ENCODE measurements at places on chromosomes 11 and 22.
A peak's percentile ranks its signal among the peaks of the same experiment; 100 is the strongest.

DNA sequence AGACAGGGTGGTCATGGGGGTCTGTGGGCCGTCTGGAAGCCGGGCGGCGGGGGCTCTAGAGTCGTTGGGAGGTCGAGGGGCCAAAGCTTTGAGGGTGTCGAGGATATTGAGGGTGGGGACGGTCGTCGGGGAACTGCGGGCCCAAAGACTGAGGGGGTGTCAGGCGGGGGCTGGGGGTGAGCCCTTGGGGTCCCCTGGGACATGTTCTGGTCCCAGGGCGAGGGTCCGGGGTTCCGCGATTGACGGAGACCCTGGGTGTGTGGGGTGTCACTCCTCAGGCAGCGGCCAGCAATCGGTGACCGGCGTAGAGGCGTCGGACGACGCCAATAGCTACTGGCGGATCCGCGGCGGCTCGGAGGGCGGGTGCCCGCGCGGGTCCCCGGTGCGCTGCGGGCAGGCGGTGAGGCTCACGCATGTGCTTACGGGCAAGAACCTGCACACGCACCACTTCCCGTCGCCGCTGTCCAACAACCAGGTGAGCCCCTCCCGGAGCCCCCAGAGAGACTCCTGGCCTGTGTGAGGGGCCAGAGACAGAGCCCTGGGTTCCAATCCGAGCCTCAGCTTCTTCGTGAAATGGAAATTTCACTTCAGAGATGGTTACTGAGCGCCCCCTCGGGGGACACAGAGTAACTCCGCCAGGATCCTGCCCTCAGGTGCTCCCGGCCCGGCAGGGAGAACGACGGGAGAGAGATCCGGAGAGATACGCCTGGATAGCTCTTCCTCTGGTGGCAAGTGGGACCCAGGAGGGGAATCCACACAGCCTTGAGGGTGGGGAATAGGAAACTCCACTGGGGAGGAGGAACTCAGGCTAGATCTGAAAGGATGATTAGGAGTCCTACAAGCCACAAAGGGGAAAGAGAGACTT lies 714 bp downstream of the SDF2L1 start:
- peak; percentile 44 for DNase-seq

GRCh38 chr11:118281284-118281683 lies 17.2 kb upstream of the MPZL2 start:
- DNase-seq: no peak

GRCh38 chr11:104772806-104773241 lies 125.4 kb downstream of the CASP12 start:
- DNase-seq: no peak

DNA sequence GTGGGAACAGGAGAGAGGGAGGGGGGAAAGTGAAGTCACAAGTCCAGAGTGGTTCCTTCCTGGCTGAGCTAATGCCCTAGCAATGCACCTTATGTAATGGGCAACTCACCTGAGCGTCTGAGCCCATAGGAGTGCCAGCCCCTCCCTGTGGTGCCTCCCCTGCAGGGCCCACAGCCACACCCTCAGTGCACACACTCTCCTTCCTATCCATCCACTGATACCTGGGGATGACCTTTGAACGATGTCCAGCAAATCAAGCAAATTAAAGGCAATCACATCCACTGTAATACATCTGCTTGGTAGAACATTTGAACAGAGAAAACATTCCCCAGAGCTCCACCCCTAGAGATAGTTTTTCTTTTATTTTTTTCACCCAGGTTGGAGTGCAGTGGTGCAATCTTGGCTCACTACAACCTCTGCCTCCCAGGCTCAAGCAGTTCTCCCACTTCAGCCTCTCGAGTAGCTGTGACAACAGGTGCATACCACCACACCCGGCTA lies 19.6 kb upstream of the MICAL2 start:
- DNase-seq: no peak

DNA sequence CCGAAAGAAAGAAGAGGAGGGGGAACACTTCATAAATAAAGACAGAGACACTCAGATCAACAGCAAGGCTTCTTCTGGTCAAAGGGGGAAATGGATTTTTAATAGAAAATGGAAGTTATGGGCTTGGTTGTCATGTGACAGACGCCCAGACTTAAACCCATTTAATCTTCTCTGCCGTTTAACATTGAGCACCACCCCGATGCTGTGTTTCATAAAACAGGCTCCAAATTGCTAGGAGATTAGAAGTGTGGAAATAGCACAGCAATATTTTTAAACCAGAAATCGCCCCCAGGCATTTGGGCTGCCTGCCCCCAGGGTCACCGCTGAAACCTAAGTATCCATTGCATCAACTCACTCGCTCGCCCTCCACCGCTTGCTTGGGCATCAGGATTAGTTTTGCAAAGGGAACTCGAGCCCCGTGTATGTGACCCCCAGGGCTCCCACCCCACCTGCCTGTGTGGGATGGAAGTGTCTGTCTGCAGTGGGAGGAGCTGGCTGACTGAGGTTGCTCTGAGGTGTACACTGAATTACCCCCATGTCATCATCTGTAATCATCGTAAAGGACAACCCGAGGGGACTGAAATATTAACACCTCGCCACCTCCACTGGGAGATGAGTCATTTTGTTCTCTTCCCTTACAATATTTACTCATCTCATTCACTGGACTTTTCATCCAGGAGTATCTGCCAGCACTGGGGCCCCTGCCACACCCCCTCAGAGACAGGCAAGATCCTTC lies 10.7 kb downstream of the DSCAML1 start:
- DNase-seq: no peak

- no peak for DNase-seq
These were observed 2.1 kb upstream of the MOB2 start for GRCh38 chr11:1488575-1489180.

GRCh38 chr11:102494216-102494615 lies 36.3 kb downstream of the MMP7 start:
- DNase-seq: no peak

- DNase-seq: no peak
These were observed 5.7 kb downstream of the SIRT3 start for GRCh38 chr11:230431-230830.

DNA sequence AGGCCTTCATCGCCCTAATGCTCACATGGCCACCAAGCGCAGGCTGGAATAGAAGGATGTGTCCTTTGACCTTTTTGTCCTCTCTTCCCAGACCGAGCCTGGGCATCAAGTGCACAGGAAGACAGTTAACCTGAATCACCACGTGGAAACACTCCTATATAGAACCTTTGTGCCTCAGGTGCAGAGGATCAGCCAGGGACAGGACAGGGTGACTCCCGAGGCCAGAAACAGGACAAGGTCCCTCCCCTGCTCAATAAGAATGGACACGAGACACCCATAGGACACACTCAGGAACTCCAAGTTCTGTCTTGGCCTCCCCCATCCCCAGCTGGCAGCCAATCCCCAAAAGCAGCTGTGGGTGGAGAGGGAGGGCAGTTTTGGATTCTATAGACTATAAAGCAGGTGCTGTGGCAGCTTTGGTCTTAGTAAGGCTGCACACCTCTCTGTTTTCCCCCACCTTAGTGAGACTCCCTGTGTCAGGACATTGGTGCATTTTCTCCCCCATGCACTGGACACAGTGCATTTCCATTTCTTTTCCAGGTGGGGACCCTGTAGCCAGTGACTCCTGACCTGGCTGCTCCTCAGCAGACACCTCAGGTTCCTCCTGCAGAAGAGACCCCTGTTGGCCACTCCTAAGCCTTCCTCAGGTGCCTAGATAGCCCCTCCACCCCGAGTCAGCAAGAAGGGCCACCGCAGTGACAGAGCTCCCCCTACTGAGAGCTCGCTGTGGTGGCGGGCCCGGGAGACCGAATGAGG lies 43.6 kb upstream of the POU2AF1 start:
- peak; percentile 44 for DNase-seq

GRCh38 chr11:67436459-67437081 lies 912 bp downstream of the PTPRCAP start:
- peak; percentile 69 for DNase-seq

GRCh38 chr11:134164490-134165370 lies 59.0 kb downstream of the NCAPD3 start:
- DNase-seq: no peak

DNA sequence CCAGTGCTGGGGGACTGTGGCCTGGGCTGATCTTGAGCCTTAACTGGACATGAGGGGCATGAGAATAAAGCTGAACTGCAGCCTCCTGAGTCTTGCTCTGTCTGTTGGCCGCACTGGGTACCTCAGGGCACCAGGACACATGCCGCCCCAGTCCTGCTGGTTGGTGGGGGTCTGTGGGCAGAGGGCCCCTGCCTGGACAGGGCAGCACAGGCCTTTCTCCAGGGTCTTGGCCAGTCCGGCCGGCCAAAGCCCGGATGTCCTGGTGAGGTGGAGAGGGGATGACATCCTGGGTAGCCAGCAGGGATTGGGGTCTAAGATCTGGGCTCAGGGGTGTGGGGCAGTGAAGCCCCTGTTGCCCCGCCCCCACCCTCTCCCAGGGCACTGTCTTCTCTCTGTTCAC lies 1.5 kb upstream of the RPS6KA4 start:
- no peak for DNase-seq

DNA sequence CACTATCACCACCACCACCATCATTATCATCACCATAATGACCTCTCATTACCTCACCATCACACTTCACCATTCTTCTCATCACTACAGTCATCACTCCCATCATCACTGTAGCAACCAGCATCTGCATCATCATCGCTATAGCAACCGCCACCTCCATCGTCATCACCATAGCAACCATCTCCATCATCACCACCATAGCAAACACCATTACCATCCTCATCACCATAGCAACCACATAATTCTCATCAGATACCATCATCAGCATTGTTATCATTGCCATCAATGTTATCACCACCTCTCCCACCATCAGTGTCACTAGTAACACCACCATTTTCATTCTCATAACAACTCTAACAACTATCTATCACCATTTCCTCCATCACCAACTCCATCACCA lies 23.1 kb upstream of the CD82 start:
- DNase-seq: no peak

- DNase-seq: no peak
These were observed 74.8 kb upstream of the RCN1 start for GRCh38 chr11:32016111-32016510.

- DNase-seq: no peak
These were observed 34.1 kb upstream of the GLYATL1 start for GRCh38 chr11:58905011-58905720.

- no peak for DNase-seq
These were observed 372.3 kb downstream of the AASDHPPT start for GRCh38 chr11:106449763-106450162.

- no peak for DNase-seq
These were observed 41.0 kb upstream of the CTSC start for GRCh38 chr11:88378422-88379066.

- no peak for DNase-seq
These were observed 116.4 kb downstream of the CASP12 start for GRCh38 chr11:104781719-104782376.

GRCh38 chr22:43136255-43136654 lies 6.9 kb downstream of the MCAT start:
- peak; percentile 11 for DNase-seq

- no peak for DNase-seq
These were observed 178.2 kb upstream of the TMEM45B start for GRCh38 chr11:129637473-129637872.

DNA sequence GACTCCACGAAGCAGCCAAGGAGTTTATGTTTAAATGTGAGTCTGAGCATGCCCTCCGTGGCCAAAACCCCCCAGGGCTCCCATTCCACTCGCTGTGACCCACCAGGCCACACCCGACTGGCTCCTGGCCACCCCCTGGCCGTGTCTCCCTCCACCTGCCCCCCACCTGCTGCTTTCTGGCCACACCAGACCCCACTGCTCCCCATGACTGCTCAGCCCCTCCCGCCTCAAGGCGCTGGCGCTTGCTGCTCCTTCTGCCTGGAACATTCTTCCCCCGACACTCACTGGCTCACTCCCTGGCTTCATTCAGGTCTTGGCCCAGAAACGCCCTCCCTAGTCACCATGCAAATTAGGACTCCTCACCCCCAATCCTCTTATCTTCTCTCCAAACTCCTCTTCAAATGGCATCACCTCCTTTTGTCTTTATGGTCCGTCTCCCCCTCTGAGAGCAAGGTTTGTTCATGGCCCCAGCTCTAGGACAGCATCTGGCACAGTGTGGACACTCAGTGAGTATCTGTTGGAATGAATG lies 72.2 kb downstream of the EFCAB6 start:
- DNase-seq: no peak

GRCh38 chr11:84886344-84886743 lies 740.8 kb downstream of the DLG2 start:
- DNase-seq: no peak

DNA sequence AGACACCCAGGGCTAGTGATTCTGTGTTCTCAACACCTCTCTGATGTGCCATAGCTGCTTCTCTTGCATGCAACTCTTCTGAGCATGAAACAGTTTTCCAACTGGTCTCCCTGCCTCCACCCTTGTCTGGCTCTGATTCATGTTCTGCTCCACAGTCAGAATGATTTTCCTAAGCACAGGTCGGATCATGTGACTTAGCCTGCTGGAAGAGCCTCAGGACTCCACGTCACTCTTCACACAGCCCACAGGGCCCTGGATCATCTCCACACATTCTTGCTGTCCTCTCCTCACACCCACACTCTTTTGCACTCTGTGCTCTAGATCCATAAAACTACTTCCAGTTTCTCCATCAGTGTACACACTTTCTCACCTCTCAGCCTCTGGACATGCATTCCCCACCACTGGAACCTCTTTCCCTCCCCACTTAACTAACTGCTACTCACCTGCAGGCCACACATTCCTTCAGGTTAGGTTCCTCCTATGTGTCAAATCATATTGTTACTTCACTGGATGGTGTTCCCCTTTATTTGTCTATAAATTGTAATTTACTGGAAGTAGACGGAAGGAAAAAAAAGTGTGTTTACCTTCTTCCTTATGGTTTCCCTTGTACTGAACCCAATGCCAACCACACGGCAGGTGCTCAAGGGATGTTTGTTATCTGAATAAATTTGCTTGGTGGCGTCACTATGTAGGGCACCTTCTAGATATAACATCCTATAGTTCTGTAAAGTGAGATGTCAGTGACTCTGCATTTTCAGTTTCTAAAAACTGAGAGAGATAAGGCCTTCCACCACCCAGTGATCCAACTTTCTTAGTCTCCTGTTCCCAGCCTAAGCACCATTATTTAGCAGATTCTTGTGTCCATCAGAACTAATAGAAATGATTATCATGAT lies 133.7 kb downstream of the ETS1 start:
- DNase-seq: no peak

DNA sequence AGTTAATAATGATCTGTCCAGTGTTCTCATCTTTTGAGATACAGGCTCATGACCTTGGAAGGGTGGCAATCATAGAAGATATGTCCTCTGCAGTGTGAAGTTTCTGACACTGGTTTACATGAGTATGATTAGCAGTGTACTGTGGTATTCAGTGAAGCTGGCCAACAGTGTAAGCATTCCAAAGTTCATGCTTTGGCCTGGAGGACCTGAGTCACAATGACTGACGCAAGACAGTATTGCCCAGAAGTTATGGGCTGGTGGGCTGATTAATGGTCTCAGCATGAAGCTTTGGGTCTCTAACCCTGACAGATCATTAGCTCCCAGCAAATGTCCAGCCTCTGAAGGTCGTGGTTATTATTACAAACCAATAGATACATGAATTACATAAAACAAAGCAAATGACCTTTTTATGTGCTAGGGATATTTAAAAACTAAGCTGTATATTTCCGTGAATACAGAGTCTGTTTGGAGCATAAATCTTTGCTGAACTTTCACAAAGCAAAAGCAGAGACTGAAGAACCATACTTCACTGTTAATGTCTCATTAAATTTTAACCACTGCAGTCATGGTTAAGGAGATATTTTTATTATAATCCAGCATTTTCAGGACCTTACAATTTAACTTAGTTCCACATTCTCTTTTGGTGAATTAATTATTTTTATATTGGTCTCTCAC lies 28.3 kb upstream of the USP47 start:
- no peak for DNase-seq

- no peak for DNase-seq
These were observed 77.4 kb upstream of the SHANK2 start for GRCh38 chr11:71329786-71330185.

- no peak for DNase-seq
These were observed 12.6 kb upstream of the COX8A start for GRCh38 chr11:63961608-63962412.
